IMR-90 (cell line): ENCODE measurements at places on chromosomes 6 and 20. TPM values are rescaled to one million over a fixed set of nuclear protein-coding genes. Genes with fewer than 3 reads are reported as not detected.
A peak's percentile ranks its signal among the peaks of the same experiment; 100 is the strongest.

DNA sequence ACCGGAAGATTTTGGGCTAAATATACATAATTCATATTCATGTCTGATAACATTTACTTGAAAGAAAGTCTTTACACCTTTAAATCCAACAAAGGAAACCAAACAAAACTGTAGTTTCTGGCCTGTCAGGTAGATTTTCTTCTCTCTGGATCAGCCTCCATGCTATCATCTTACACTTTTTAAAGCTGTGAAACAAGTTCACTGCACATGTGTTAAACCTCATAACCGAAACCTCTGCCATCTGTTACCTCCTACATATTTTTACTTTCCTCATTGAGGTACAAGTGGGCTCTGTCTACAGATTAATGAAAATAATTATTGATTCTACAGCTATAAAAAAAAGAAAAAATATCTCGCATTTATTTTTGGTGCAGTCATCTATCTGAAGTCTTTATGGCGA, 149.9 kb downstream of the RALGAPA2 start:
- no peak overlapping the region for H3K4me3 ChIP-seq
- DNase-seq: no peak
- H3K36me3 ChIP-seq: no peaks in the 10 kb centered on the region
- no peak overlapping the region for H3K27ac ChIP-seq
- H3K27me3 ChIP-seq: no peaks in the 10 kb centered on the region
- H3K4me1 ChIP-seq: no peaks in the 10 kb centered on the region

The KIAA1755 gene
- polyA plus RNA-seq: 4.7 and 5.1 TPM in 2 replicates

DNA sequence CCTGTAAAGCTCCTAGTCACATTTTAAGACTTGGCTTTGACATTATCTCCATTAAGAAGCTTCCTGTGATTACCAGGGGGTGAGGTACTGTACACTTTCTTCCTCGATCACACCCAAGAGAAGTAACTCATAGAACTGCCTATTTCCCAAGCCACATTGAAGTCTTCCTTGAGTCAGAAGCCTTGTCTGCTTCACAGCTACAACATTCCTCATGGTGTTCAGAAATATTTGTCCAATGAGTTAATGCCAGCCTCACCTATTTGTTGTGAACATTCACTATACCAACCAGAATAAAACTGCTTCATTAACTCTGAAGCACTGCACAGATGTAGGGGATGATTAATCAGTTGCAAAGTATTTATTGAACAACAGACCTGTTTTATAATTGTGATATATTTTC, 622.3 kb downstream of the PTPRT start:
- no peak for DNase-seq
- H3K4me1 ChIP-seq: no peaks in the 10 kb centered on the region
- no peak overlapping the region for H3K27ac ChIP-seq

- H3K4me3 ChIP-seq: no peak overlapping the region
- DNase-seq: no peak
- H3K27me3 ChIP-seq: no peaks in the 10 kb centered on the region
Measured at GRCh38 chr6:111114087-111114443, 26.8 kb downstream of the SLC16A10 start.

- no peaks in the 10 kb centered on the region for H3K27me3 ChIP-seq
- peak within 1 kb of the TSS; percentile 7; the same call in 1 of the 2 replicates for H3K27ac ChIP-seq
- peak; percentile 70 for DNase-seq
- no peak within 1 kb of the TSS; the same call in 1 of the 2 replicates for H3K4me3 ChIP-seq
- H3K36me3 ChIP-seq: no peaks in the 10 kb centered on the region
Measured at GRCh38 chr6:129860908-129861665, at the start of gene TMEM244. TSS of gene TMEM244 (minus strand) at chr6:129861315. CDS start at chr6:129861188, 127 bp downstream.

DNA sequence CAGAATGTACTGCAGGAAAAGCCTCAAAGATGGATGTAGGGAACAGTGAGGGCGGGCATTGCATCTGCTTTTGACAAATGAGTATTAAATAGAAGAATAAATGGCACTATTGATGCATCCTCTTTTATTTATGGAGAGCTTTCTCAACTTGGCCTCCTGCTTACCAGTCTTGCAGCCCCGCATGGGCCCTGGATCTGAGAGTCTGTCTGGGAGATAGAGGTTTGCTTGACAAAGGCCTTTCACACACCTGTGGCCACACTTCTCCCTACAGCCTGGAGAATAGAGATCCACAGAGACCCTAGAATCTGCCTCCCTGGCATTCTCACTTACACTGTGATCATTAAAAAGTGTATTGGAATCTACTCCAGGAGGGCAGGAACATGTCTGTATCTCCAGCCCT, 203.8 kb upstream of the CDH4 start:
- no peaks in the 10 kb centered on the region for H3K4me1 ChIP-seq
- no peaks in the 10 kb centered on the region for H3K27me3 ChIP-seq
- no peak overlapping the region for H3K4me3 ChIP-seq
- H3K27ac ChIP-seq: no peak overlapping the region
- no peaks in the 10 kb centered on the region for H3K36me3 ChIP-seq

GRCh38 chr20:37896932-37897548, 5.9 kb upstream of the VSTM2L start:
- no peak overlapping the region for H3K27ac ChIP-seq
- no peaks in the 10 kb centered on the region for H3K36me3 ChIP-seq
- H3K4me1 ChIP-seq: no peaks in the 10 kb centered on the region
- H3K4me3 ChIP-seq: no peak overlapping the region
- no peak for DNase-seq

DNA sequence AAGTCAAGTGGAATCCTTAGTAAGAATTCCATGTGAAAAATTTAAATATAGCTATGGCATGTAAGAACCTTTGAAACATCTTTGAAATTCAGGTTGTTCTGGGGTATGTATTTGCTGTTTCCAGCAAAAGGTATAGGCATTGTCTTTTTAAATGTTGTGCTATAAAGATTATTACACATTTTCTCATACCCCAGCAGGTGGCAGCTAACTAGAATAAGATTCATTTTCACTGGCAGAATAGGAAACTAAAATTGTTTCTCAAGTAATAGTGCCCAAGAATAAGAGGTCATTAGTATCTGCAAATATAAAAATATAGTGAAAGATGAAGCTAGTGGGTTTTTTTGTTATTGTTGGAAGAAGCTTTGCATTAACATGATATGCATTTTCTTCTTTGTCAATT, 1.8 kb downstream of the GRIK2 start:
- no peak for DNase-seq
- peaks cover 1% of the 10 kb centered on the region; the same call in 1 of the 2 replicates for H3K4me1 ChIP-seq
- peaks cover 1% of the 10 kb centered on the region; the same call in 1 of the 2 replicates for H3K27me3 ChIP-seq

- H3K27me3 ChIP-seq: peaks cover 54% of the 10 kb centered on the region
- no peak for DNase-seq
- H3K4me1 ChIP-seq: no peaks in the 10 kb centered on the region
- no peaks in the 10 kb centered on the region for H3K36me3 ChIP-seq
- no peak overlapping the region for H3K4me3 ChIP-seq
- no peak overlapping the region for H3K27ac ChIP-seq
Measured at GRCh38 chr6:34079899-34080298, 66.0 kb downstream of the GRM4 start.

- peaks cover 16% of the 10 kb centered on the region for H3K4me1 ChIP-seq
- H3K27ac ChIP-seq: no peak overlapping the region
- DNase-seq: no peak
- H3K36me3 ChIP-seq: no peaks in the 10 kb centered on the region
- H3K27me3 ChIP-seq: no peaks in the 10 kb centered on the region
- H3K4me3 ChIP-seq: no peak overlapping the region
Measured at GRCh38 chr6:111984081-111984480, 69.8 kb upstream of the CCN6 start.

- no peak overlapping the region for H3K4me3 ChIP-seq
- H3K4me1 ChIP-seq: no peaks in the 10 kb centered on the region
- no peaks in the 10 kb centered on the region for H3K27me3 ChIP-seq
- H3K27ac ChIP-seq: no peak overlapping the region
Measured at GRCh38 chr6:6591778-6592465, 3.4 kb downstream of the LY86 start.

DNA sequence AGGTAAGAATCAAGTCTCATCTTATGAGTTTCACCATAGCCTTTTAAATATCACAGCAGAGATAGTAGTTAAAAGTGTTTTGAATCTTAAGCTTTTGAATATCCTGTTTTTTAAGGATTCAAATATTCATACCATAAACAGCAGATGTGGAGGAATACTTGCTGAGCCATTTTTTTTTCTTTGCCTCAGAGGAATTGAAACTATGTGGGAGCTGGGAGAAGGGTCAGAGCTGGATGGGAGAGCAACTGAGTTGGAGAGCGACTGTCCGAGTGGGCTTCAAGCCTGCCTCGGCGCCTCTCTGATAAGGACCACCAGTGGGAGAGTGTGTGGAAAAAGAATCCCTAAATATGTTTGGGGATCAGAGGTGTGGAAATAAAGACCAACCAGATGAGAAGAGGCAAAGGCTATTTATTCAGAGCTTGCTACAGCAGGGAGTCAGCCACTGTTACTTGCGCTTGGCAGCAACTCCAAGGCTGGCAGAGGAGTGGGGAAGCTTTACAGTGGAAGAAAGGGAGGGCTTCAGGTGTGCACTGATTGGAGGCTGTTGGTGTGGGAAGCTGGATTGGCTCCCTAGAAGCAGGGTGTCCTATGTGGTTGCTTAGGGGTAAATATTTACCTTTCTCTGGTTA, 34.3 kb upstream of the MCUR1 start:
- H3K27ac ChIP-seq: peak overlapping the region; percentile 10; the same call in 1 of the 2 replicates
- H3K4me1 ChIP-seq: no peaks in the 10 kb centered on the region; the same call in 1 of the 2 replicates
- H3K36me3 ChIP-seq: no peaks in the 10 kb centered on the region

DNA sequence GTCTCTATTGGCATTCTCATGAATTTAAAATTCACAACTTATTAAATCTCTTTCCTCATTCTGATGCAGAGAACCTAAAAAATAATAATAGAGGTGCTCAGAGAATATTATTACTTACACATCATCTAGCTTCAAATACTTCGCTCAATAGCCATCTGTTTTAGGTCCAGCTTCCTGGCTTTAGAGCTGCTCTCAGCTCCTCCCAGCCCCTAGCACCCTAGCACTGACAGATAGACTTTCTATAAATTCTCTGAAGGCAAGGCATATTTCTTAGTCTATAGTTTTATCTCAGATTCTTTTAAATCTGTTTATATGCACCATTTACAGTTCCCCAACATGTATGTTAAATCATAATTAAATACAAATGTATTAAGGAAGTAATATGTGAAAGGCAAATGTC, 281.3 kb downstream of the PTPRK start:
- peaks cover 3% of the 10 kb centered on the region; the same call in 1 of the 2 replicates for H3K4me1 ChIP-seq
- no peaks in the 10 kb centered on the region for H3K27me3 ChIP-seq
- H3K27ac ChIP-seq: no peak overlapping the region
- H3K36me3 ChIP-seq: peaks cover 6% of the 10 kb centered on the region
- H3K4me3 ChIP-seq: no peak overlapping the region

The BCAS1 gene
- polyA plus RNA-seq: not detected in 2 replicates

GRCh38 chr20:52129611-52130010, 62.0 kb downstream of the ZFP64 start:
- DNase-seq: peak; percentile 39
- H3K4me1 ChIP-seq: no peaks in the 10 kb centered on the region; the same call in 1 of the 2 replicates
- H3K36me3 ChIP-seq: no peaks in the 10 kb centered on the region

- no peaks in the 10 kb centered on the region for H3K27me3 ChIP-seq
- H3K4me1 ChIP-seq: no peaks in the 10 kb centered on the region
- H3K27ac ChIP-seq: no peak overlapping the region
- H3K4me3 ChIP-seq: no peak overlapping the region
- no peak for DNase-seq
- no peaks in the 10 kb centered on the region for H3K36me3 ChIP-seq
Measured at GRCh38 chr6:135557582-135557981, 60.0 kb upstream of the AHI1 start.

DNA sequence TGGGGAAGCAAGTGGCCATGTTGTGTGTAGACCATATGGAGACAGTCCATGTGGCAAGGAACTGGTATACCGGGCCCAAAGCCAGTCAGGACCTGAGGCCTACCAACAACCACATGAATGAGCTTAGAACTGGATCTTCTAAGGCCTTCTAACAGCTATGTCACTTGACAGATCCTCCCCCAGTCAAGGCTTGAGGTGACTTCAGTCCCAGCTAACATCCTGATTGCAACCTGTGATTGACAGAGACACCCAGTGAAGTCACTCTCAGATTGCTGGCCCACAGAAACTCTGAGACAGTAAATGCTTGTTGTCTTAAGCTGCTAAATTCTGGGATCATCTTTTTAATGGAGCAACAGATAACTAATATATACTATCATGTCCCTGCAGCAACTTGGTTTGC, 32.9 kb downstream of the AHI1 start:
- H3K27me3 ChIP-seq: no peaks in the 10 kb centered on the region
- peaks cover 18% of the 10 kb centered on the region for H3K36me3 ChIP-seq
- no peak overlapping the region for H3K4me3 ChIP-seq
- no peak for DNase-seq
- H3K4me1 ChIP-seq: no peaks in the 10 kb centered on the region

DNA sequence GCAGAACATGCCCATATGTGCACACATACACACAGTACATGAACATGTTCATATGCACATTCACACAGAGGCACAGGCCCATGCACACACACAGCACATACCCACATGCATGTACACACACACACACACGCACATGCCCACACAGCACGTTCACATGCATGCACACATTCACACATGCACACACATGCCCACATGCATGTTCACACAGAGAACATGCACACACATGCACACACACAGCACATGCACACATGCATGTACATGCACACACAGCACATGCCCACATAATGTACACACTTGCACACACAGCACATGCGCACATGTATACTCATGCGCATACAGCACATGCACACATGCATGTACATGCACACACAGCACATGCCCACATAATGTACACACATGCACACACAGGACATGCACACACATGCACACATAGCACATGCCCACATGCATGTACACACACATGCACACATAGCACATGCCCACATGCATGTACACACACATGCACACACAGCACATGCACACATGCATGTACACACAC, 25.9 kb downstream of the RNASET2 start:
- no peaks in the 10 kb centered on the region for H3K4me1 ChIP-seq
- no peak overlapping the region for H3K27ac ChIP-seq
- no peaks in the 10 kb centered on the region for H3K36me3 ChIP-seq

The TNFRSF21 gene
- 6.1 and 6.9 TPM in 2 replicates for polyA plus RNA-seq

The METTL24 gene
- not detected in 2 replicates for polyA plus RNA-seq

GRCh38 chr20:17688965-17689364, 6.9 kb upstream of the RRBP1 start:
- no peak overlapping the region for H3K4me3 ChIP-seq
- H3K4me1 ChIP-seq: peaks cover 2% of the 10 kb centered on the region; the same call in 1 of the 2 replicates

DNA sequence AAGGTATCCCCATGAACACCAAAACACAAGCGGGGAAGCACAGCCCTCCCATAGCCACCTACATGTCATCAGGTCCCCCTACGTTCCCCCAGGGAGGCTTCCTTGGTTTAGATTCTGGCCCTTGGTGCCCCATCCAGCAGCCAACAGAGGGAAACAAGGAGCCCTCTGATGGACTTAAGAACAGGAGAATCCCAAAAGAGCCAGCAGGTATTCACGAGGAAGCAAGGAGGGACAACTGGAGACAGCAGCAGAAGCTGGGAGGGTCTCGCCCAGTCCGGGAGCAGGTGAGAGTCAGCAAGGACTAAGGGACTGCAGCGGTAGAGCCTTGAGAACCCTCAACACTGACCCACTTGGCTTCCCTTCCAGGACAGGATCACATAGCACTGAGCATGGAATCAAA, 58.4 kb upstream of the TOP1 start:
- H3K4me1 ChIP-seq: peaks cover 2% of the 10 kb centered on the region; the same call in 1 of the 2 replicates
- H3K27ac ChIP-seq: no peak overlapping the region
- no peak overlapping the region for H3K4me3 ChIP-seq
- no peaks in the 10 kb centered on the region for H3K27me3 ChIP-seq
- no peak for DNase-seq
- no peaks in the 10 kb centered on the region for H3K36me3 ChIP-seq

The NOX3 gene
- polyA plus RNA-seq: not detected in 2 replicates

GRCh38 chr6:1636971-1637871, 27.5 kb downstream of the FOXC1 start:
- H3K27me3 ChIP-seq: no peaks in the 10 kb centered on the region
- no peak overlapping the region for H3K27ac ChIP-seq
- peaks cover 8% of the 10 kb centered on the region; the same call in 1 of the 2 replicates for H3K4me1 ChIP-seq
- H3K36me3 ChIP-seq: no peaks in the 10 kb centered on the region

- H3K36me3 ChIP-seq: no peaks in the 10 kb centered on the region
- H3K27me3 ChIP-seq: peaks cover 1% of the 10 kb centered on the region; the same call in 1 of the 2 replicates
- H3K4me3 ChIP-seq: no peak overlapping the region
- H3K4me1 ChIP-seq: no peaks in the 10 kb centered on the region
Measured at GRCh38 chr6:84536885-84537638, 227.3 kb downstream of the TBX18 start.
